ENCODE measurements at places on chromosomes 7 and 10.

- peak; percentile 82 for DNase-seq
Measured at GRCh38 chr10:112981553-112981952, 31.5 kb downstream of the TCF7L2 start.

DNA sequence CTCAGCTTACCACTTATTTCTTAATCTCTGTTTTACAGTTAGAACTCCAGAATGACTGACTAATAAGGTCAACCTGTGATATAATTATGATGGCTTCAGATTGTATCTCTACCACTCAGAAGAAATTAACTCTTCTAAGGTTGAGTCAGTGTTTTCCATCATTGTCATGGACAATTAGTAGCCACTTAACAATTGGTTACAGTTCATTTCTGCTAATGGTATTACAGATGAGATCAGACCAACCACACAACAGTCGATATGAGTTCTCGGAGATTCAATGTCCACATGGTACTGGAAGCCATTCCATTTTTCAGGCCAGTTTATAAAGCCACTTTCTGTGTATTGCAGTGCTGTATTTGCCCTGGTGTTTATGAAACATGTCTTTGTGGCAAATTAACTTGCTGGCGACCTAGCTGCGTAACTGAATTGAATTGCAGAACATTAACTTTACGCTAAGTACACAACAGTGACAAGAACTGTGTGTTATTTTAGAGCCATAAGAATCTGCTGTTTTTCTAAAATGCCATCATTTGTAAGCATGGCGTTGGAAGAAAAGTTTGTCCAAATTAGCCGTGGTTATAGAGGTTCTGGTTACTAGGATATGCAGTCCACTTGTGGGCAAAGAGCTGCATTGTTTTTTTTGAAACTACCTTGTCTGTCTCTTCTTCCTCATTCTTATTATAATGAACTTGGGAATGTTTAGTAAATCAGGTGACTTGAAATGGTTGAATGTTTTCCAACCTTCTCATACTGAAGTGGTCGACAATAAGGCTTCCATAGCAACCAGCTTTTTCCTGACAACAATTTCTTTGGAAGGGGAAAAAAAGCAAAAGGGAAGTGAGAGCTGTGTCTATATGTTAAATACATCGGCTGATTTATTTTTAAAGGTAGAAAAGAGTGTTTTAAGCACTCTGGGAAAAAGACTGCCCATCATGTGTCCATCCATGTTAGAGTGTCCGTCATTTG is 76.4 kb downstream of the CELF2 start:
- no peak for DNase-seq

DNA sequence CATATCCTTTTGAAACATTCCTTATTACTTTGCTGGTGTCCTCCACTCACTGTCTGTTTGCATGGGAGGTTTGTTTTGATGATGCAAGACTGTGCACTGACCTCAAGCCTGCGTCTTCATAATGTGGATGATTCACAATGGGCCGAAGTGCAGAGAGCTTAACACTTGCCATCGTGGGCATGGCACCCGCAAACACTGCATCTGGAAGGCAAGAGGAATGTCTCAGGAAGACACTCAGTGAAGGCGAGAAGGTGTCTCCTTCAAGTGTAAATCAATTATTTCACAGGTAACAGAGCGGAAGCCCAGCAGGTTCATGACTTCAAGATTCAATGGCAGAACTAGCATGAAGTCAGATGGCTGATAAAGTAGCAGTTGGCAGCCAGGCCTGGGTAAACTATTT is 98.1 kb downstream of the DPY19L1 start:
- DNase-seq, result no peak

DNA sequence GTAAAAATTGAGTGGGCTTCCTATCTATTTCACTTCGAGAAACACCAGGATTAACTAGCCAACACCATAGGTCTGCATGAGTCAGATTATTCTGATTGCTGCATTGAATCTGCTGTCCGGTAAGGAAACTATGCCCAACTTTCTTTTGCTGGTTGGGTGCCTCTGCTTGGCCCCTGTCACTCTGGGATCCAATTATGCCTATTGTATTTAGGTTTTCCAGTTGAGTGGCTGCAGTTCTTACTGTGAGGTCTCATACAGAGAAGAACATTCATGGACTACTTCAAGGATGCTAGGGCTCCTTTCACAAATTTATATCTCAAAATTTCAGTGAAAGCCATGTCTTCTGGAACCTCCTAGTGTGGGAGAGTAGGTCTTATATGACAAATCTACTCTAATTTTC is 215.1 kb upstream of the SORCS1 start:
- DNase-seq, result no peak

- no peak for DNase-seq
Measured at GRCh38 chr7:386385-386784, 96.4 kb downstream of the FOXL3 start.

DNA sequence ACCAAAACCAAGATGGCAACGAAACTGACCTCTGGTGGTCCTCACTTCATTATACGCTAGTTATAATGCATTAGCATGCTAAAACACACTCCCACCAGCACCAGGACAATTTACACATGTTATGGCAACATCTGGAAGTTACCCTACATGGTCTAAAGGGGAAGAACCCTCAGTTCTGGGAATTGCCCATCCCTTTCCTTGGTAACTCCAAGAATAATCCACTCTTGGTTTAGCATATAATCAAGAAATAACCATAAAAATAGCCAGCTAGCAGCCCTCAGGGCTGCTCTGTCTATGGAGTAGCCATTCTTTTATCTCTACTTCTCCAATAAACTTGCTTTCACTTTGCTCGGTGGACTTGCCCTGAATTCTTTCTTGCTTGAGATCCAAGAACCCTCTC is 191.1 kb downstream of the DOCK4 start:
- no peak for DNase-seq

DNA sequence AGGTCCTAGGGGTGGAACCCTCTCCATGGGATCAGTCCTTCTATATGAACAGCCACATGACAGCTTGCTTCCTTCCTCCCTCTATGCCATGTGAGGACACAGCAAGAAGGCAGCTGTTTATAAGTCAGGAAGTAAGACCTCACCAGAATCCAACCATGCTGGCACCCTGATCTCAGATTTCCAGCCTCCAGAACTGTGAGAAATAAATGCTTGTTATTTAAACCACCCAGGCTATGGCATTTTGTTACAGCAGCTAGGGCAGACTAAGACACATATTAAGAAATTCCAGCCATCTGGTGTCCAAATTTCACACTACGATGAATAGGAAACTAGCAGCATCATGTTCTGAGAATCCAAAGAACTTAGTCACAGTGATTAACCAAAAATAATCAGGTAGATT is 140.1 kb downstream of the ZFAND4 start:
- no peak for DNase-seq

- DNase-seq, result no peak
Measured at GRCh38 chr7:22129819-22130580, 184.3 kb upstream of the CDCA7L start.

DNA sequence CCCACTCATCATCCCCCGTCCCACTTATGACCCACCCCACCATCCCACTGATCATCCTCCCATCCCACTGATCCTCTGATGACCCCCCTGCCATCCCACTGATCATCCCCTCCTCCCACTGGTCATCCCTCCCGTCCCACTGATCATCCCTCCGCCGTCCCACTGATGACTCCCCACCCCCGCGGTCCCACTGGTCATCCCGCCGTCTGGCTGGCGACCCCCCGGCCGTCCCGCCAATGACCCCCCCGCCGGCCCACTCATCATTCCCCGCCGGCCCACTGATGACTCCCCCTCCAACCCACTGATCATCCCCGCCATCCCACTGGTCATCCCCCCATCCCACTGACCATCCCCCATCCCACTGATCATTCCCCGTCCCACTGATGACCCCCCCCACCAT is 161.1 kb downstream of the GRM8 start:
- no peak for DNase-seq

DNA sequence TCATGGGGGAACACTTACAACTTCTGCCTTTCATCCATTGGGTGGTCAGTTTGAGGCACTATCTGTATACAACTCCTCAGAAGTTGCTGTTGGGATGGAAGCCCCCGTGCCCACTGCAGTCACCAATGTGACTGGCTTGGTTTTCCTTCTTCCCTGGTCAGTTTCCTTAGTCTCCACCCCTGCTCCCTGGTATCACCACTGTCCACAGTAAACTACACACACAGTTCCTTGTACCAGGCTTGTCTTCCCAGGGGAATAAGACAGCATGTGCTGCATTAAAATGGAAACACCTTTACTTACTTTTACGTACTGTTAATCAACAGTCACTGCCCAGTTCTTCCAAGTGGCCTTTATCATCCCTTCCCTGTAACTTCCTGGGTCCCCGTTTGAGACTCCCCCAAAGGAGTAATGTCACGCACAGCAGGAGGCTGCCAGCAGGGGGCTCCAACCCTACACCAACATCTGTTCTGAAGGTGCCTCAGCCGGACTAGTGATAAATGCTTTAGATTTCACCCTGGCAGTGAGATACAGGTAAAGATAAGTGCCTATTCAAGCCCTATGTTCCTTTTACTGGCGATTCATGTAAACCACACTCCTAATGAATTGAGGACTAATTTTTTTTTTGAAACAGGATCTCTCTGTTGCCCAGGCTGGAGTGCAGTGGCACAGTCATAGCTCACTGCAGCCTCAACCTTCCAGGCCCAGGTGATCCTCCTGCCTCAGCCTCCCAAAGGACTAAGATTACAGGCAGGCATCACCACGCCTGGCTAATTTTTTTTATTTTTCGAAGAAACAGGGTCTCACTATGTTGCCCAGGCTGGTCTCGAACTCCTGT is 45.3 kb upstream of the PIK3AP1 start:
- DNase-seq, result peak; percentile 75

DNA sequence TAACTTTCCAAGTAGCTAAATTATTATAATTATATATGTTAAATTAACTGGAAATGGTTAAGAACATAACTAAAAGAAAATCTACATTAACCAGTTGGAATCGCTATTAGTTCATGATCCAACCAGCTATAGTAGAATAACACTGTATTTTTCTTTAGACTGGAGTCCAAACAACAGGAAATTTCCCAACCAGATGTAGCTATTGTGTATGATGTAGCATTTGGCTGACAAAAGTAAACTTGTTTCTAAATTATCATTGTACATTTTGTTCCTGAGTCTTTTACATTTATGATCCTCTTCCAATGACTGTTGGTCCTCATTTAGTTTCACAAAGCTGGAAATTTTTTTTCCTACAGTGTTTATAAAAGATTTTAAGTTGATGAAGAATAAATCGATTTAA is 62.1 kb downstream of the PAPSS2 start:
- DNase-seq, result no peak

DNA sequence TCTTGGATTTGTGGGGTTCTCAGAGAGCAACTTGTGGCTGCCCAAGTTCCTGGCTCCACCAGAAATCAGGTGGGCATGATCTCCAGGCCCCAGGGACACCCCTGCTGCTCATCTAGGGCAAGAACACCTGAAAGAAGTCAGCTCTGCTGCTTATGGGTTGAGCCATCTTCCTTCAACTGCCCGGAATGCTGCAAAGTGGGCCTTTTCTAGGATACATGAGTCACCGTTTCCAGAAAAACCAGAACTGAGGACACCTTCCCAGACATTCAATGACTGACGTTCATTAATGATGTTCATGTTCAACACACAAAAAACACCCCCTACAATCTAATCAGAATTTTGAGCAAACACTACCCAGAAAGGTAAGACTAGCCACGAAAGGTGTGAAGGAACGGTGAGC is 98.0 kb downstream of the MAD1L1 start:
- DNase-seq, result no peak

DNA sequence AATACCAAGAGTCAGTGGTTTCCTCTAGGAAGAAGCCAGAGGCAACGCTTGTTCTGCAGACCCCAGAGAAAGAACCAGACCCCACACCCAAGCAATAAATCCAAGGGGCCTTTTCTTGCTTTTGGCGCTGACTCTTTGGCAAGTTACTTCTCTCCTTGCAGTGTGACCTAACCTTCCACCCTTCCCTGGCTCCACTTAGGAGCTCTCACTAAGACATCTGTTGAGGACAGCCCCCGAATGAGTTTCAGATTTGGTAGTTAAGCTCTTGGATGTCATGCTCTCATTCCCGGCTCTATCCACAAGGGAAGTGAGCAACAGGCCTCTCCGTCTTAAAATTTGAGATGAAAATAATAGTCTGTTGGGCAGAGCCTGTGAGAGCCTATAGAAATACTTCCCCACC is 50.6 kb upstream of the FAM204A start:
- no peak for DNase-seq

DNA sequence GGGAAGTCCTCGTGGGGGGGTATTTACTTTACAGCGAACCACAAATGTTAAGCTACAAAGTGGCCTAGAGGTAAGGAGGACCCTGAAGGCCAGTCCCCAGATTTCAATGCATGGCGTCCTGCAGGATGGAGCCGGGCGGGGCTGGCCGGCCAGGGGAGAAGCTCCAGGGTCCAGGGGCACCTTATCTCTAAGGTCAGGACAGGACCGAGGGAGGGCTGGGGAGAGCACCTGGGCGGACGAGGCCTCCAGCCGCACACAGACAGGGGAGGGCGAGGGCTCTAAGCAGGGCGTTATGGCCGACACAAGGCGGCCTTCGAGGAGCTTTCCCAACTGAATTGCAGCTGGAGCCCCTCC is 96.4 kb upstream of the DIP2C start:
- no peak for DNase-seq

- DNase-seq, result no peak
Measured at GRCh38 chr10:116098411-116099022, 174.5 kb downstream of the GFRA1 start.

DNA sequence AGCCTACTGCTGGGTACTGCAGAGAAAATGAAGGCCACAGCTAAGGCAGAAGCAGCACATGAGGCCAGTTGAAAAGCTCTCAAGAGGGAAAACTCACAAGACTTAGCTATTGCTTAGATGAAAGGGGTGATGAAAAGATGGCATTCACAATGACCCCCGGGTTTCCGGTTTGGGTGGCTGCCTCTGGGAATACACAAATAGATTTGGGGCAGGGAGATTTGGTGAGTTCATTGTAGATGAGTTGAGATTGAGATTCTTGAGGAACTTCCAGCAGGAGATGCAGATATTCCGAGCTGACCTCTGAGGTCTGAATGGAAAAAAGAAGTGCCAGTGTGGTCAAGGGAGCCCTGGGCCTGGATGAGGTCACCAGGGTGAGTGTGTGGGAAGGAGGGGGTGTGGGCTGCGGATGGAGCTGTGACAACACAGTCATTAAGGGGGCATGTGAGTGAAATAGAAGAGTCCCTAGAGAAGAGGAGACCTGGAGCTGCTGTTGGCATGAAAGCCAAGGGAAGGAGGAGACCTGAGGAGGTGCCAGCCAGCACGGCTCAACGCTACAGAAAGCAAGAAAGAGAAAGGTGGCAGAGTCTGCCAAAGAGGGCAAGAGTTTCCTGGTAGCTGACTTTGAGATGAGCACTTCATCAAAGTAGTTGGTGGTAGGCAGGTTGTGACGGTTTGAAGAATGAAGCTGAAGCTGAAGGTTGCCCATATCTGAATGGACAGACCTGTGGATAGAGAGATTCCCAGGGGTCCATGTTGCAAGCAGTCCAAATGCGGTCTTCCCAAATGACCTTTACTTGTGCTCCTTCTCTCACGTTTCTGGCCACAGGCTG is 43.7 kb downstream of the HIF1AN start:
- no peak for DNase-seq

- no peak for DNase-seq
Measured at GRCh38 chr7:149723795-149724495, 49.4 kb downstream of the ZNF467 start.

DNA sequence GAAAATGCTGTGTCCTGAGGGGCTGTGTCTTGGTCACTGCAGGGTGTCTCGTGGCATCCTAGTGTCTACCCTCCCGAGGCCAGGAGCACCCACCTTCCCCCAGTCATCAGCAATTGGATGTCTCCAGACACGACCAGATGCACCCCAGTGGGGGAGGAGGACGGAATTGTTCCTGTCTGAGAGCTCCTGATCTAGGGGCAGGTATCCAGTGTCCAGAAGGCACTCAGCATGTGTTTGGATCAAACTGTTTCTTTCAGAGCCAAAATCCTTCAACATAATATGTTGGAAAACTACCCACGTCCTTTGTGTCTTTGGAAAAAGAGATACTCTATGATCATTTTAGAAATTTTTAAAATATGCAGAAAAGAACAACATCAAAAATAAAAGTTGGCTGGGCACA is 16.9 kb downstream of the PRKRIP1 start:
- DNase-seq, result no peak
